ENCODE measurements at places on chromosomes 2 and 18.

DNA sequence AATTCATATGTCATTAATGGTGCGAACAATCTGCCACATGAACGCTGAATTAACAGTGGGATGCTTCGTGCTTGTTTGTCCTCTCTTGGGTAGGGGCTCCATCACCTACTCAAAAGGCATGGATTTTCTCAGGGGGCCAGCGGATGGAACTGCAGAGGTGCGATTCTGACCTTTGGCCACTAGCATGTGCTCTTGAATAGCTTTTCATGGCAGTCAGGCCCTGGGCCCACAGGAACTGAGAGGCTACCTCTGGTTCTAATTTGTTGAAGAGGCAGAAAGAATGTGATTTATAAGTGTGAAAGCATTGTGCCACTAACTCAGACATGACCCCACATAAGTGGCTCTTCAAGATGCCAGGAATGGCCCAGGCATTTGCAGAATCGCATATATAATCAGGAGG lies 283.2 kb downstream of the INSIG2 start:
- DNase-seq: no peak

DNA sequence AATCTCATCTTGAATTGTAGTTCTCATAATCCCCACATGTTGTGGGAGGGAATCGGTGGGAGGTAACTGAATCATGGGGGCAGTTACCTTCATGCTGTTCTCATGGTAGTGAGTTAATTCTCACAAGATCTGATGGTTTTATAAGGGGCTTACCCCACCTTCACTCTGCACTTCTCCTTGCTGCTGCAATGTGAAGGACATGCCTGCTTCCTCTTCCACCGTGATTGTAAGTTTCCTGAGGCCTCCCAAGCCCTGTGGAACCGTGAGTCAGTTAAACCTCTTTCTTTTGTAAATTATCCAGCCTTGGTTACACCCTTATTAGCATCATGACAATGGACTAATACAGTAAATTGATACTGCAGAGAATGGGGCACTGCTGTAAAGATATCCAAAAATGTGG lies 57.9 kb downstream of the SCN7A start:
- DNase-seq: no peak

DNA sequence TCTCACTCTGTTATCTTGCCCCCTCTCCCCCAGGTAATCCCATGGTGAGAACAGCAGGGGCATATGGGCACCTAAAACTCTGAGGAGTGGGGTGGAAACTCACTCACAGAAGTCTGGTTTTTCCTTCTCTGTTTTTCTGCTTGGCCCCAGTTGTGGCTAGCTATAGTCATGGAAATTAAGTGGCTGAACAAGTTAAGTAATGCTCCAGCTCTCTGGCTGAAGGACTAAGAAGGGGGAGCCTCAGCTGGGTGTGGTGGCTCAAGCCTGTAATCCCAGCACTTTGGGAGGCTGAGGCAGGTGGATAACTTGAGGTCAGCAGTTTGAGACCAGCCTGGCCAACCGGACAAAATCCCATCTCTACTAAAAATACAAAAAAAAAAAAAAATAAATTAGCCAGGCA lies 261.0 kb downstream of the TPGS2 start:
- DNase-seq: no peak

DNA sequence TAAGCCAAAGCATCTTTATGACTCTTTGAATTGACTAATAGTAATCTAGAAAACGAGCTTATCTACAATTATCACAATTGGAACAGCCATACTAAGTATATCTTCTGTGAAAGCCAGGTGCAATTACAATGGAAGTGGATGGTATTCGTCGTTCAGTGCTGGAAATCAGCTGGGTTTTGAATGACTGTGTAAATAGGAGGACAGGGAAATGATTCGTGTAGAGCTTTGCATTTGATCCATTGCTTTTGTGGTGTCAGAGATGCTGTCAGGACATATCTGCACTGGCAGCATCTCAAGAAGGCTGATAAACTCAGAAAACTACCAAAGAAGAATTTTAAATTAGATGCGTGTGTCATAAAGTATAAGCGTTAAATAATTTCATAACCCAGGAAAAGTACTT lies 187.1 kb downstream of the ZNF407 start:
- no peak for DNase-seq

DNA sequence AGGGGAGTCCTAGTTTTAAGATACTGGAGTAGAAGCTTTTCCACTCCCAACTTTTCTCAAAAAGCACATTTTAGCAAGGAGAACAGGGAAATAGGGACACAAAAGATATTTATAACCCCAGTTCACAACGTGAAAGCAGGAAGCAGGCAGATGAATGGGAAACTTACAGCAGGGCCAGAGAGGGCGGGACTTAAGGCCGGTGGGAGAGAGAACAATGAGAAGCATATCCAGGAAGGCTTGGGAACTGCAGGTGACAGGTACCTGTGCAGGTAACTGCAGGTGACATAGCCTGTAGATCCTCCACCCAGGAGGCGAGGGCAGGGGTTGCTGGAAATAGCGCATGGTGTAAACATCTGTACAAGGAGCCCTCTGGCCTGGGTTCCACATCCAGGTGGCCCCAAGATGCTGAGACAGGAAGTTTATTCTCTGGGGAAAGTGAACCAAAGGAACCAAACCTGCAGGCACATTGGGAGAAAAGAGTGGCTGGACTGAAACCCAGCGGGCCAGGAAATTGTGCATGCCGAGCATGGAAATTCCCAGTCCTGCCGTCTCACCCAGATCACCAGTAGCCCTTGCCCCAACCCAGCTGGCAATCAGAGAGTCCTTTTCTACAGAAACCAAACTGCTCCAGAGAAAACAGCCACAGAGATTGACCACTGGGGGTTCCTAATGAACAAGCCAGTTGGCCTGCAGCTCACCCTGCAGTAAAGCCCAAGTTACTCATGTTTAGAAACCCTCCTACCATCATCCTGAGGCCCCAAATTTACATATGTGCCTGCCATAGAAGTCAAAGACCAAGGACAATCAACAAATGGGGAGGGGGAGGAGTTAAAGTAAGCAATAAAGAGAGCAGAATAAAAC lies 24.3 kb upstream of the COL6A3 start:
- DNase-seq: no peak

DNA sequence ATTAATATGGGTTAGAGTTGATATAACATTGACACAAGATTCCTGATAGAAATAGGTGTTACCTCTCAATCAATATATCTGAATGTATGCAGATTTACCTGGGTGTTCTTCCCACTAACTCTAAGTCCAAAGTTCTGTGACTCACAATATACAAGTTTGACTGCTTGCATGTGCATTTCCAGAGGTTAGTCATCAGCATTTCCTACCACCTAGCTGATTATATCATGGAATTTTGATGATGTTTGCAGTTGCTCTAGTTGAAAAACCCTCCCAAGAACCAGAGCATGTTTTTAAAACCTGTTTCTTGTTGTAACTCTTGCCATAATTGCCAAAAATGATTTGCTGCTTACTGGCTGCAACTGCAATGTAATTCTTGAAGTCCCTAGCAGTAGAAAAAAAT lies 15.0 kb upstream of the DSG1 start:
- no peak for DNase-seq

DNA sequence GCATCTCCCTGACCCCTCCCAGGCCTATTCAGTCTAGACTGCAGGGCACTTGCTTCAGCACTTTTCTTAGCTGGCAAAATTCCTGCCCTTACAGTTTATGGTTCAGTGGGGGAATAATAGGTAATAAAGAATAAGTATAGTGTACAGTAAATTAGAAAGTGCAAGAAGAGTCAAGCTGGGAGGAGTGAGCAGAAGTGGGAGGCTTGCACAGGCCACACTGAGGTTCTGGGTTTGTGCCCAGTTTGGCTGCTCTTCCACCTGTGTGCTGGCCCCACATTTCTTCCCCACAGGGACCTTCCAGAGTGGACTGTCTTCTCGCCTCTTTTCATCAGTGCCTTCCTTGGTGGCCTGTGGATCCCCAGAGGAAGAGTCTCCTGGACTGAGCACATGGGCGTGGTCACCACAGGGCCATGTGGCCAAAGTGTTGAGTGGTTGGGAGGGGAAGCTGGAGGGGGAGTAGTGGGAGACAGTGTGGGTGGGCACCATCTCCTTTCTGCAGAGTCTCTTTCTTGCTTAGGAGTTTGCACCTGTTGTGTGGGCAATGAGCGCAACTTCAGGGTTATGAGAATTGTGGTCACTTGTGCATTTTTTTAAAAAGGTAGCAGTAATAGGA lies 128.6 kb upstream of the ZSWIM2 start:
- no peak for DNase-seq

- DNase-seq: peak; percentile 69
Measured at GRCh38 chr2:237673130-237674001, 46.0 kb downstream of the LRRFIP1 start.

GRCh38 chr18:35842536-35842935 lies 129.9 kb upstream of the RMP24 start:
- DNase-seq: no peak

DNA sequence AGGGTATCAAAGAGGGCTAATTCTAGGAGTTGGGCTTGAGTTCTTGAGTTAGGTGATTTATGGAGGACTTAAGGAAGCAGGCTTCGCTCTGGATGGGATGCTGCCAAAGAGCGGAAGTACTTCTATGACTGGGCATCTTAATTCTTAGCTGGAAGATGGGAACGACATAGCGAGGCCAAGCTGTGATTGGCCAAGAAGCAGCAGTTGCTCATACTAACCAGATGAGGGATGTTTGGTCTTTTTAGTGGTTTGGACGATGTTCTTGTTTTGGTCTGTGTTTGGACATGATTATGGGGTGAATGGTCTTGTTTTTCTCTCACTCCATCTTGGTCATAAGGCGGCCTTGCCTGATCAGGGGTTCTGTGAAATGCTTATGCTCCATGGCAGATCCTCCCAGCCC lies 133.7 kb downstream of the MSH2 start:
- no peak for DNase-seq

GRCh38 chr2:181407171-181407570 lies 50.0 kb upstream of the ITGA4 start:
- DNase-seq: no peak

GRCh38 chr2:165044505-165045303 lies 89.4 kb upstream of the SLC38A11 start:
- no peak for DNase-seq

DNA sequence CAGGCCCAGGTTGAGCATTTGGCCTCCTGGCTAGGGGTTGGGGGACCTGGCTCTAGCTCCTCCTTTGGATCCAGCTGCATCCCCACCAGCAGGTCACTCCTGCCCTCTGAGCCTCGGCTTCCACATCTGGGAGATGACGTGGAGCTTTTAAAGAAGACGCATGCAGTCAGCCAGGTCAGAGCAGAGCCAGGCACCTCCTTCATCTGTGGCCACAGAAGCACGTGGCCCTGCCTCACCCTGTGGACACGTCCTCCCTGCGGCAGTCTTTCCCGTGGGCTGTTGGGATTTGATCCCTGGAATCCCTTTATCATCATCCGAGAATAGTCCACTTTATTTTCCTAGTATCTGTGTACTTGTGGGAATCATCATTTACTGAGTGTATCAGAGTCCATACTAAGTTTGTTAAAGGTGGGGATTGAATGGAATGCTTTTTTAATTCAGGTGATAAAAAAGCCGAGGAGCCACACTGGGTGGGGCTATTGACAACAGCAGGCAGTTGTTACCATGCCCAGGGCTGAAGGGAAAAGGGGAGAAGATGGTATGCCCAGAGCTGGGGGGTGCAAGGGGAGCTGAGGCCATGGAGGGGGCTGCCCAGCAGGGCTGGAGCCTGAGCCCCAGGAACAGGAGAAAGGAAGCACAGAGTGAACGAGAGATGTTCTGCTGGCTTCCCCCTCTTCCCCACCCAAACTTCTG lies 170.1 kb downstream of the LAMA1 start:
- DNase-seq: no peak

- DNase-seq: no peak
Measured at GRCh38 chr2:174059178-174059883, 94.2 kb upstream of the SP3 start.

GRCh38 chr2:22360735-22361374 lies 1024.1 kb upstream of the KLHL29 start:
- DNase-seq: no peak

DNA sequence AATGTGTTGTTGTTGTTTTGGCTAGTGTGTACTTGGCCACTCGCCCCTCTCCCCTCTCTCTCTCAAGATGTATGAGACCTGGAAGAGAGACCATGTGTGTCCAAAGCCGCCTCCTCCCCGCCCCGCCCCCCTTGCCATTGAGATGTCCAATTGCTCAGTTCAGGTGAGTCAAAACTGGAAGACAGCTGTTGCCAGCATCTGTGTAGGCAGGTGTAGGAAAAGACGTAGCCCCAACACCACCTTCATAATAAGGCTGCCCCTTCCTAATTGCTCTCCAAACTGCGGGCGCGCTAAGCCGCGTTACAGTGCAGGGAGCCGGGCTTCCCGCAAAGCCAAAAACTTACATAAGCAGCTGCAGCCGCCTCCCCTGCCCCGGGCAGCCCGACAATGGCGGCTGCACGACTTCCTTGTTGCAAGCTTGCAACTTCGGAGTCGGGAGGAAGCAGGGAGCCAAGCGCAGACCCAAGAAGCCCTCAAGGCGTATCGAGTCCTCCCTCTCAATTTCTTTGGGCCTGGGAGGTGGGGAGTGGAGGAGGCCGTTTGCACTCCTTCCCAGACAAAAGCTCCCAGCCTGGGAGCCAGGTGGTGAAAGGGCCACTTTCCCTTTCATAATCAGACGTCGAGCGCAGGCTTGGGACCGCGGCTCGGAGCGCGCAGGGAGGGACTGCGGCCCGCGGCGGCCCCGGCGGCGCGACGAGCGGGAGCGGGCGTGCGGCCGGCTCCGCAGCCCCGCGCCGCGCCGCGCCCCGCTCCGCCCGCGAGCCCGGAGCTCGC lies 882 bp downstream of the ZBTB14 start:
- peak; percentile 27 for DNase-seq

GRCh38 chr2:15647622-15648590 lies 56.2 kb downstream of the DDX1 start:
- DNase-seq: no peak

DNA sequence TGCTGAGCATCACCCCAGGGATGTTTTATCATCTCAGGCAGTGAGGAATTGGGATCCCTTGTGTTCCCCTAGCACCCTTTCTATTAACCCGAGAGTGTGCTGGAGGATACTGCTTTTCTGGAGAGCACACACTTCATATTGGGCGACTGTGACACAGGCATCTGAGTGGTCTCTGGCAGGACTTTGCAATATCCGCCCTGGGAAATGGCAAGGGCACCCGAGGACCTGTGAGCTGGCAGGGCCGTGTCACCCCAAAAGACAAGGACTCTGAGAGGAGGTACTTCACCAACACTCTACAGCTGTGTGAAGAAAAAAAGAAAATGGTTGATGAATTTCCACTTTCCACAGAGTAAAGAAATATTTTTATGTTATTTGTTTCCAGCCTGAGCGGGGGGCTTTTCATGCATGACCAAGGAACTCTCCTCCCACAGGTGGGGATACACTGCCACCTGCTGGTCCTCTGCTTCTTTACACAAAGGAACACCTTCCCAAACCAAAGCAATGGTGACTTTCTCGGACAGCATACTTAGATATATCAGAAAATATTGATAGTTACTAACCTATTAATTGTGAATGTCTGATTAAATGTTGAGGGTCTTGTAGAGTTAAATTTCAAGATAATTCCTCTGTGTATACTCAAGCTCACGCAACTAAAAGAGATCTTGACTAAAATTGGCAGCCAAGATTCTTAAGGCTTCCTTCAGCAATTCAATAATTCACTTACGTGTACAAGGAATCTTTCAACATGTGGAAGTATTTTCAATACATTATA lies 45.9 kb upstream of the REG3G start:
- DNase-seq: no peak

- no peak for DNase-seq
Measured at GRCh38 chr2:207132019-207132418, 33.7 kb downstream of the KLF7 start.
